ENCODE measurements at places on chromosomes 7 and 10.

DNA sequence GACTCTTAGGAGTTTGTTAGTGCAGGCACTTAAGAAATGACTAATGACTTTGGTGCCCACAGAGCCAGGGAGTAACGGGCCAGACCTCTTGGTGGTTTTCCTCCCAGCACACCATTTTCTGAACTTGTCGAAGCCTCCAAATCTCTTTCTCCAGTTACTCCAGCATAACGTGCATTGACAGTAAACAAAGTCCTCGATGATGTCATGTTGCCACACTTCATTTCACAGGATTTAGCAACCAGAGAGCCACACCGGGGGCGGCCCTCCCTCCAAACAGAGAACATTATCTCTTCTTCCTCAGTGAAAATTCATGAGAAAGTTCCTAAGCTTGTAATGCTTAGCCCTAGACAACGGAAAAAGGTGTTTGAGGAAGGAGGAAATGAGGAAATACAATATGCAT is 4.0 kb upstream of the SVOPL start:
- peak; percentile 30 for DNase-seq

- peak; percentile 59 for DNase-seq
Measured at GRCh38 chr10:119416855-119417254, 125.7 kb downstream of the RGS10 start.

GRCh38 chr10:27440021-27440420 is 64.1 kb upstream of the RAB18 start:
- DNase-seq: no peak

DNA sequence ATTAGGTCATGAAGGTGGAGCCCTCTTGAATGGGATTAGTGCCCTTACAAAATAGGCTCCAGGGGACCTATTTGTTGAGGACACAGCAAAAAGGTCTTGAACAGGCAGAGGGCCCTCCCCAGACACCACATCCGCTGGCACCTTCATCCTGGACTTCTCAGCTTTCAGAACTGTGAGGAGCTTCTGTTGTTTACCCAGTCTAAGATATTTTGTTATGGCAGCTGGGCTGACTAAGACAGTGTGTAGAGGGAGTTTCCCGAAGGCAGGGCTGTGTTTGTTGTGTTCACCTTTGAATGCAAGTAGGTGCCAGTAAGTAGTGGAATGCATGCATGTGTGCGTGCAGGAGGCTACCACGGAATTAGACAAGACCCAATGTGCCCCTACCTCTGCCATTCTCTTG is 106.7 kb downstream of the PTPRE start:
- peak; percentile 3 for DNase-seq

- no peak for DNase-seq
Measured at GRCh38 chr10:132020456-132020855, 38.7 kb upstream of the BNIP3 start.

DNA sequence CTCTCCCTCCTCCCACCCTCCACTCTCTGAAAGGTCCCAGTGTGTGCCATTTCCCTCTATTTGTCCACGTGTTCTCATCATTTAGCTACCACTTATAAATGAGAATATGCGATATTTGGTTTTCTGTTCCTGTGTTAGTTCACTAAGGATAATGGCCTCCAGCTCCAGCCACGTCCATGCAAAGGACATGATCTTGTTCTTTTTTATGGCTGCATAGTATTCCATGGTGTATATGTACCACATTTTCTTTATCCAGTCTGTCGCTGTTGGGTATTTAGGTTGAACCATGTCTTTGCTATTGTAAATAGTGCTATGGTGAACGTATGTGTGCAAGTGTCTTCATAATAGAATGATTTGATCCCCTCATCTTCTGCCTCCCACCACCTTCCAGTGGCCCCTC is 183.7 kb upstream of the AUTS2 start:
- no peak for DNase-seq

GRCh38 chr10:12056748-12057147 is 12.0 kb upstream of the DHTKD1 start:
- DNase-seq: no peak
